Pulmonary artery endothelial cell (primary cell): ENCODE measurements at places on chromosomes 5 and 9. TPM values are rescaled to one million over a fixed set of nuclear protein-coding genes. Genes with fewer than 3 reads are reported as not detected.

MAMDC4 gene
- total RNA-seq = 0.86 and 2.1 TPM in 2 replicates

OR13F1 gene
- not detected in 2 replicates for total RNA-seq

ADRB2 gene
- 3.1 and 3.5 TPM in 2 replicates for total RNA-seq

- DNase-seq = no peak
Measured at GRCh38 chr5:98798847-98799246, 25.4 kb downstream of the RGMB start.

FOXI1 gene
- not detected in 2 replicates for total RNA-seq

SLC6A3 gene
- not detected in 2 replicates for total RNA-seq

ADRA1B gene
- total RNA-seq = 0.07 and 0.21 TPM in 2 replicates

DNA sequence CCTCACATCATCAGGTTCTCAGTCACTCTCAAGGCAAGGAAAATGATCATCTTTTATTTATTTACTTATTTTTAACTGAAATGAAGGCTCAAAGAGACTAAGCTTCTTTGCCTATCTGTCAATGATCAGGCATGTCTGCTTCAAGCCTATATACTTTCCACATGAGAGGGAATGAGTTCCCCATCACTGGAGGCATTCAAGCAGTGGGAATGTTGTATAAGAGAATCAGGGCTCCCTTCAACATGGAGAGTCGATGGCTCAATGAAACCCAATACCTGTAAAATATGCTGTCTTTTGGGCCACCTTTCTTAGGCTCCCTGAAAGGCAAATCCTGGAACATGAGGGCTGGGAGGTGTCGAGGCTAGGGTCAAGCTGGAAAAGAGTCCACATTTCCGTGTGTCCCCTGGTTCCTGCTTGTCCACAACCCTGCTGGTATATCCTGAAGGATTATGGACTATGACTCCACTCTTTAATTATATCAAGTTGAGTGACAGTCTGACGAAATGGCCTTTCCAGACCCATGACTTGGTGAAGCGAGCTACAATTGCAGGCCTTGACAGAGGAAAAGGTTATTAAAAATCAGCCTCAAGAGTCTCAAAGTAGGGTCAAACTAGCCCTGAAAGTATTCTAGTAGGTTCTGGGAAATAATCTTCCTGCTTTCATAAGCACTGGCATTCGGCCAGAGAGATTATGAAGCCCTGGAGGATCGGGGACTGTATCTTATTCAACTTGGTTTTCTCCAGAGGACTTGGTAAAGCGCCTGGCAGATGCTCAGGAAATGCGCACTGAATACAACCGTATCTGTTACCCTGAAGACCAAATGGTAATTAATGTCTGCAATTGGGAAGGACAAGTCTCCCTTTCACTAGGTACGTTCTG lies 145.9 kb upstream of the TBC1D2 start:
- DNase-seq = no peak

SLC36A2 gene
- total RNA-seq = not detected in 2 replicates

UBE2QL1 gene
- total RNA-seq = under 0.01 TPM in 1 of 2 replicates, not detected in the other

SPINK5 gene
- 0.26 TPM in 1 of 2 replicates, not detected in the other for total RNA-seq

GRCh38 chr5:166497496-166498104 lies 1793.8 kb upstream of the WWC1 start:
- DNase-seq = no peak

SAXO1 gene
- under 0.01 TPM in 1 of 2 replicates, not detected in the other for total RNA-seq

UGT3A2 gene
- not detected in 2 replicates for total RNA-seq

DNLZ gene
- 15.7 and 32.4 TPM in 2 replicates for total RNA-seq

- DNase-seq = no peak
Measured at GRCh38 chr5:3006961-3007551, 255.6 kb upstream of the IRX2 start.

SPATA24 gene
- total RNA-seq = 6.7 and 9.4 TPM in 2 replicates

DNA sequence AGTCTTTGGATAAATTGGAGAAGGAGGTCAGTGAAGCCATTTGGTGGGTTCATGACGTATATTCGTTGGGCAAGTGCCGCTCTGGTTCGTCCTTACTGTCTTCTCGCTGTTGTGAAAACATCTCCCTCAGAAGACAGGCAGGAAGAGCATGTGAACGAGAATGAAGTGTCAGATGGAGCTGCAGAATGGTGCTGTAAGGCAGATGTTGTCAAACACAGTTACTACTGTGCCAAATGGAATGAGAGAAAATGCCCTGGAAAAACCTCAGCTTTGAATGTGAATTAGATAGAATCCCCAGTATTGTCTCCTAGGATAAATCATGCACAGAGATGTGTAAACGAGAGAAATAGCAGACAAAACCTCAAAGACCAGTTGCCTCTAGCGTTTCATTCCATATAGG lies 121.5 kb downstream of the CAMK4 start:
- no peak for DNase-seq

DNA sequence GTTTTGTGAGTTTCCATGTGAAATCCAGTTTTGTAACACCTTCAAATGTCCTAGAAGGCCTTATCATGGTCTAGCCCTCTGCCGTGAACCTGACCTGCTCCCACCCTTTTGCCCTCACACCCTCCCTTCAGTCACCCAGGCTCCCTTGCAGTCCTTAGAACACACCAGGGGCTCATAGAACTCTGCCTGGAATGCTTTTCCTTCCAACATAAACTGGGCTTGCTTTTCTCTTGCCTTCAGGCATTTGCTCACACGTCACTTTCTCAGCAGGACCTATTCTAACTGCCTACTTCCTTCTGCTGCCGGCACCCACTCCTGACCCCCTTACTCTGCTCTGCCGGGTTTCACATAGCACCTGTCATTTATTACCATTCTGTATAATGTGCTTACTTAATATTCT lies 111.9 kb downstream of the PDE8B start:
- DNase-seq = no peak

DNA sequence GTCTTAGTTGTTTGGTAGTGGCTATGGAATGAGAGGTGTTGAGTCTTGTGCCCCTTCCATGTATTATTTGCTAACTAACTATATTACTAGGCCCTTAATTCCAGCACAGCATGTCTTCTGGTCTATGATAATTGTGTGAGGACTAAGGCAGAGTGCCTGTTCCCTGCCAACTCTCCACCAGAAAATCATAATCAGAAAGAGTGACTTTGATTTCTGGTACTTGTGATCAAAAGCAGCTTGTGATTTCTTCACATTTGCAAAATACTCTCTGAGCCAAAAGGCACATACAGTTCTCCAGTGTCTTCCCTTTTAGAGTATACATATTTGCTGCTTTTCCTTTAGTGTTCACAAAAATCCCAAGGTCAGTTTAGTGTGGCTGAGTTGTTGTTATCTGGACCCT lies 229.9 kb downstream of the GNA14 start:
- no peak for DNase-seq

GPR21 gene
- 0.35 and 0.46 TPM in 2 replicates for total RNA-seq

DNA sequence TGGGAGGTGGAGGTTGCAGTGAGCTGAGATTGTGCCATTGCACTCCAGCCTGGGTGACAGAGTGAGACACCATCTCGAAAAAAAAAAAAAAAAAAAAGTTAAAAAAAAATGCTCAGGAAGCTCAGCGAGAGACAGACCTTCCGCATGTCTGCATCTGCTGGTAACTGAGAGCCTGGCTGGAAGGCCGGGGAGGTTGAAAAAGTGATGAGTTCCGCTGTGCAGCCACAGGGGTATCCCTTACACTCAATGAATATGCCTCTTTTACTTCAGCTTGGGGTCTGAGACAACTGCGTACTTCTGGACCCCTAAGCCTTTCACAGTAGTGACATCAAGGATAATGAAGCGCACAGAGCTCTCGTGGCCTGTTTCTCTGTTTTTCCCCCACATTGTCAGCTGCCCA lies 179.9 kb upstream of the KLF4 start:
- DNase-seq = no peak
